Stimulated activated CD8-positive, alpha-beta memory T cell treated with anti-CD3 and anti-CD28 coated beads, Interleukin-7, amount 100 ng/mL, for 24 hours (primary cell): ENCODE measurements at places on chromosomes 5 and 9.

- DNase-seq, result no peak
Measured at GRCh38 chr9:38003230-38003629, 65.8 kb downstream of the SHB start.

DNA sequence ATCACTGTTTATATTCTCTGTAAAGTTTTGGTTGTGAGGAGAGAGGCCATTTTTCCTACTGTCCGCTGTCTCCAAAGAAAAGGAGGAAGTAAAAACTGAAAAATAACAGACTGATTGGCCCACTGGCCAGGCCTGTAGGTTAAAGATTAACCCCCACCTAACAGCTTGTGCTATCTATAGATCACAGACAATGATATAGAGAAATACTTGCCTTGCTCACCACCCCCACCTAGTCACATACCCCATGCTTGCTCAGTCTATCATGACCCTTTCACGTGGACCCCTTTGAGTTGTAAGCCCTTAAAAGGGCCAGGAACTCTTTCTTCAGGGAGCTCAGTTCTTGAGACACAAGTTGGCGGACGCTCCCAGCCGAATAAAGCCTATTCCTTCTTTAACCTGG is 357.4 kb downstream of the PRDM9 start:
- no peak for DNase-seq

GRCh38 chr5:130692770-130693169 is 472.3 kb downstream of the HINT1 start:
- no peak for DNase-seq

- no peak for DNase-seq
Measured at GRCh38 chr5:57592236-57592635, 109.6 kb upstream of the ACTBL2 start.

DNA sequence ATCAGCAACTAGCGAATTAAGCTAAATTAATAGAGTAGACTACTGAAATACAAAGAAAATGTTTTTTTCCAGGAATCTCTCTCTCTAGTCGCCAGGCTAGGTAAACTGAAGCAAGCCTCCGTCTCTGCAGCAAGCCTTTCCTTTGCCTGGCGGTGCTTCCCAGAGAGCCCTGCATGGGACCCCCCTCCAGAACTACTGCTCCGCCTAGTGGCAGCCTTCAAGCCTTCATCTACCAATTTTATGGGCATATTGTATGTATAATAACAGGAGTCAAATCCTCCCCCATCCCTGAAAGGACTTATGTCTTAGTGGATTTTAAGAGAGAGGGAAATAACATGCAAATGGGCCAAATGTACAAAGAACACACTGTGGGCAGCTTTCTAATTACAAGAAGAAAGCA is 241.9 kb downstream of the SAXO1 start:
- DNase-seq, result no peak
